Neural progenitor cell (in vitro differentiated cells): ENCODE measurements at places on chromosomes 13 and 19.

DNA sequence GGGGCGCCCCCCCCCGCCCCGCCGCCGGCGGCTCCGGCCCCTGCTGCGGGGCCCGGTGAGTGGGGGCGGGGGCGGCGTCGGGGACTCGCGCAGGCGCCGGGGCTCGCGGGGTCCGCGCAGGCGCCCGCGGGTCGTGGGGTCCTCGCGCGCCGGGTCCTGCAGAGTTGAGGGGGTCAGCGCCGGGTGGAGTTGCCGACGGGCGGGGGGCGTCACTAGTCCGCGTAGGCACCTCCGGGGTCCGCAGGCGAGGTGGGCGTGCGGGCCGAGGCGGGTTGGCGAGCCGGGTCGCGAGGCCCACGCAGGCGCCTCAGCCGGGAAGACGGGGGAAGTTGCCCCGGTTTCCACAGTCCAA lies 365 bp downstream of the PPP6R1 start:
- DNase-seq, result peak; percentile 42

GRCh38 chr19:49588365-49589122 lies 2.4 kb upstream of the PRR12 start:
- DNase-seq, result no peak

DNA sequence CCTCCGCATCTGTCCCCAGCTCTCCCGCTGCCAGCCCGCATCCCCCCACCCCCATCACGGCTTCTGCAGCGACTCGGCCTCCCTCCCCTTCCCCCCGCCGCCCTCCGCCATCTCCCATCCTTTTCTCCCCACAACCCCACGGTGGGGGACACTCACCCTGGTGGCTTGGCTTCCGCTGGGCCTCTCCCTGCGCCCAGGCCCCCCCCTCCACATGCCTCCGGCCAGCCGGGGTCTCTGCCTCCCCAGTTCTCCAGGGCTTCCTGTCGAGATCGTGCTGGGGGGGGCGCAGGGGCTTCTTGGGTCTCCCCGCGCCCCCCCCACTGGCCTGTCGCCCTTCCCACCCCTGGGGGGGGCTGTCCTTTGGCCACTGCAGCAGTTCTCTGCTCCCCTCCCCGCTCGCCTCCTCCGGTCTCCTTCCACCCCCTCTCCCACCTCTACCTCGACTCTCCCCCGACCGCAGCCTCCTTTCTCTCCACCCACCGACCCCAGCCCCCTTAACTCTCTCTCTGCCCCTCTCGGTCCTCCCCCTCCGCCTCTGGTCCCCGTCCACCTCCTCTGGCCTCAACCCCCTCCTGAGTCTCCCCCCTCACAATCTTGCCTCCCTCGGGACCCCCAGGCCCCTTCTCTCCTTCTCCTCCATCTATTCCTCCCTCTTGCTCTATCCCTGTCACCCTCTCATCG lies 17.1 kb downstream of the LRRC4B start:
- DNase-seq, result peak; percentile 34

GRCh38 chr13:37870895-37871550 lies 1.5 kb upstream of the TRPC4 start:
- peak; percentile 61 for DNase-seq

- no peak for DNase-seq
These were observed 1.1 kb upstream of the GTF3A start for GRCh38 chr13:27423333-27423732.

- DNase-seq, result no peak
These were observed 6.3 kb upstream of the ANKRD10 start for GRCh38 chr13:110921209-110921608.

GRCh38 chr19:1855828-1856255 lies 7.5 kb downstream of the KLF16 start:
- DNase-seq, result no peak

- no peak for DNase-seq
These were observed 18.9 kb upstream of the IGFL1 start for GRCh38 chr19:46210669-46211068.

GRCh38 chr19:51093510-51094345 lies 11.0 kb upstream of the KLK14 start:
- DNase-seq, result no peak

GRCh38 chr19:35738887-35739229 lies 3.4 kb downstream of the IGFLR1 start:
- DNase-seq, result no peak

DNA sequence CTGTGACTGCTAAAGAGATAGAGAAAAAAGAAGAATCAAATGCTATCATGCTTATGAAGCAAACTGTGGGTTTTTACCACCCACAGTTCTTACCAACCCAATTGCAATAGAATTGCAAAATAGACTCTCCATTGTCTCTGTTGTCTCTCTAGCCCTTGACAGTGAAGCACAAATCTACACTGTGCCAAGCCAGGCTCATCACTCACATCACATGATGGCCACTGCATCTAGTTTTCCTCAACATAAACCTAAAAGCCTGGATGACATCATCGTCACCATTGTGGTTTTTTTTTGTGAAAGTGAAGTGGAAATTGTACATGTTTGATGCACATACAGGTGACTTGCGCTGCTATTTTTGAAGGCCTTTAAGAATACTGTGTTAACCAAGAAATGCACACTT lies 56.1 kb downstream of the KL start:
- DNase-seq, result no peak

- DNase-seq, result no peak
These were observed 26.6 kb downstream of the DNAJC3 start for GRCh38 chr13:95703576-95703975.

GRCh38 chr19:31890230-31890629 lies 455.2 kb upstream of the ZNF507 start:
- DNase-seq, result peak; percentile 20

GRCh38 chr19:37929355-37929923 lies 22.4 kb downstream of the SIPA1L3 start:
- no peak for DNase-seq

DNA sequence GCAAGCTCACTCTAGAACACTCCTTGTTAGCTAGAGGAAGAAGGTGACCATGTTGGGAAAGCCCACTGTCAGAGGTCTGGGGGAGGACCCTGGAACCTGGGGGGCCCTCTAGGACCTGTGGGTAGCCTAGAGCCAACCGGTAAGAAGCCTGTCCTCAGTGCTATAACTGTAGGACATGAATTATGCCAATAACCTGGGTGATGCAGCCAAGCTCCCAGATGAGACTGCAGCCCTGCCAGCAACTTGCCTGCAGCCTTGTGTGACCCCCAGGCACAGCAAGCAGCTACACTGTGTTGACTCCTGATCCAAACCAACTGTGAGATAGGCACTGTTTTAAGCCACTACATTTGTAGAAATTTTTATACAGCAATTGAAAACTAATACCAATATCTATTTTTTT lies 122.3 kb downstream of the MIPEP start:
- DNase-seq, result no peak

GRCh38 chr13:52112591-52112990 lies 16.3 kb downstream of the NEK5 start:
- no peak for DNase-seq

DNA sequence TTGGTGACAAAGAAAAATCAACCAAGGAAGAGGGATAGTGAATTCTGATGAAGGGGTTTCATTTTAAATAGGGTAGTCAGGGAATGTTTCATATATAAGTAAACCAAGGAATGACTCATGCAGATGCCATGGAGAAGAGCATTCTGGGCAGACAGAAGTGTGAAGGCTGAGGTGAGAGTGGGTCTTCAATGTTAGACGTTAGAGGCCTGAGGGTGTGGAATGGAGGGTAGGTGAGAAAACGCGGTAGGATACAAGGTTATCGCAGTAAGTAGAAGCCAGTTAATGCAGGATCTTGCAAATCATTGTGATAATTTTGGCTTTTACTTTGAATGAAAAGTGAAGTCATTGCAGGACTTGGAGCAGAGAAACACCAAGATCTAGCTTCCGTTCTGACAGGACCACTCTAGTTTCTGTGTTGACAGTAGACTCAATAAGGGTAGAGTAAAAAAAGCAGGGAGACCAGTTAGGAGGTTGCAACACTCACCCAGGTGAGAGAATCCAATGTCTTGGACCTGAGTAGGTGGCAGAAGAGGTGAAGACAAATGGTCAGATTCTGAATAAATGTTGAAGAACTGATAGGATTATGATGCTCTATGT lies 225.2 kb upstream of the TMTC4 start:
- no peak for DNase-seq

DNA sequence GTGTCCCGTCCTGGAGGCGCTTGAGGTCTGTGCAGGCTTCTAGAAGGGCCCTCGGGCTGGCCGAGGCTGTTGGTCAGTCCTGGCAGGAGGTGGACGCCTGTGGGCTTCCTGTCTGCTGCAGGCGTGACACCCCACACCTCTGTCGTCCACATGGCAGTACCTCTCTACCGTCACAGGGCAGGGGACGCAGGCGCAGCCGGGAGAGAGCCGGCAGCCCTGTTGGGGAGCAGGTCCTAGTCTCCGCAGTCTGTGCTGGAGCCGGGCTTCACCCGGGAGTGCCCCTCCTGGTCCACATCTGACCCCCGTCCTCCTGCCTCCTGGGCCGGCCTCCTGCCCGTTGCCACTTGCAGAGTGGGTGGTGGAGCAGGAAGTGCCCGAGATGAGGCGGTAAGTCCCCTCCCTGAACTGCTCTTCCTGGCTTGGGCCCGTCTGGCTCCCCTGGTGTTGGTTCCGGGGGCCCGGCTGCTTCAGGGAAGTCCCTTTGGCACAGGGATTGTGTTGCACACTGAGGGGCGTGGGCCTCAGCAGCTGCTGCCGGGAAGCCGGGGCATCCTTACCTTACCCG lies 106.0 kb downstream of the KDM4B start:
- DNase-seq, result no peak

- DNase-seq, result no peak
These were observed 114.7 kb downstream of the RAP2A start for GRCh38 chr13:97548711-97549110.

DNA sequence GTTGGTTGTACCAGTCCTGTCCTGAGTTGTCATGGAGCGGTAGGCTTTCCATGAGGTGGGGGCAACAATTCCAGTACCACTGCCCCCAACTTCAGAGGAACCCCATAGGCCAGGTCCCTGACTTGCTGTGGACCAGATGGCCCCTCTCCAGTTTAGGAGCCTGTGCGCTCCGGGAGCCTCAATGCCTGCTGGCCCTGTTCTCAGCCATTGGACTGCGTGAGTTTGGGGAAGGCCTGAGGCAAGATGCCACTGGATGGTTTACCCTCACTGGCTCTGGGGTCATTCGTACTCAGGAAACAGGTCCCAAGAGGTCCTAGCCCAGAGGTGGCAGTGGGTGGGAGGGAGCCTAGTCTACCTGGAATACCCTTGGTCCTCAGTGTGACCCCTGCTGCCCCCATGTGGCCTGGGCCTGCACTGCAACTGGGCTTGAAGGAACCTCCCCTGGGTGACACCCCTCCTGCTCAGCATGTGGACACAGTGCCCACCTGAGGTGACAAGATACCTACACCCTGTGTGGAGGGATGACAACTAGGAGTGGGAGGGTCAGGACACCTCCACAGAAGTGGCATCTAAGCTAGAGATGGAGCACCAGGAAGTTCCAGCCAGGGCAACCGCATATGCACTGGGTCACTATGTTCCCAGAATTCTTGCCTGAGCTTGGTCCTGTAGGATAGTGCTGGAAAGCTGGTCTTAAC lies 6.0 kb upstream of the PRR19 start:
- DNase-seq, result peak; percentile 80

DNA sequence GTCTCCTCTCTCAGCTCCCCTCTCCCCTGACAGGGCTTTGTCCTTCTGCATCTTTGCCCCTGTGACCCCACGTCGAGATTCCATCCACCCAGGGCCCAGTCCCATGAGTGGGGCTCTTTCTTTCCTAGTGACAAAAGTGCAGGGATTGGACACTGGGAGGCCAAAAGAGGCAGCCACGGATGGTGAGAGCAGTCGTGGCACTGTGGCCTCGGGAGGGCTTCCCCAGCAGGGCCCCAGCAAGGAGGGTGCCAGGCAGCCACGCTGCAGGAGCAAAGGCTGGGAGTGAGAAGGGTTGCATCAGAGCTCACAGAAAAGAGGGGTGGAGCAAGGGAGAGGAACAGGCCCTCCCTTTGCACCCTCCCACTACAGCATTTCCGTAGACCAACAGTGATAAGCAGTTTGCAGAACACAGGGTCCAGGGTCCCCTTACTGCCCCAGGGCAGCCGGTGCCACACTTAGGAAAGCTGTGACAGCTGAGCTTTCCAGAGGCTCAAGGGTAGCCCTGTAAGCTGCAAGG lies 4.9 kb downstream of the ZSCAN1 start:
- peak; percentile 23 for DNase-seq

DNA sequence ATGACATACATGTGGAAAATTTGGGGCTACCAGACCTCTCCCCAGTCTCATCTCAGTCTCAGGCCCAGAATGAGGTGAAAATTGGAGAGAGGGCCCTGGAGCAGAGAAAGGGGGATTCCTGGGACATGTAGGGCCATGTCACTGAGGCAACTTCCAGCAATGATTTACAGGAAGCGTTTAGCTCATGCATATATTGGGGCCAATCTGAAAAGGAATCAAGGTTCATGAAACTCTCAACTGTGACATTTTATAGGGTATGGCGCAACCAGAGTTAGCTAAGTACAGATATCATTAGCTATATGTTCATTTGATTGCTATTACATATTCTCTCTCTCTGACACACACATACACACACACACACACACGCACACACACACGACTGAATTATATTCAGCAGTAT lies 86.3 kb downstream of the RNASEH2B start:
- DNase-seq, result no peak

GRCh38 chr13:51308781-51309180 lies 30.7 kb upstream of the SERPINE3 start:
- peak; percentile 43 for DNase-seq

DNA sequence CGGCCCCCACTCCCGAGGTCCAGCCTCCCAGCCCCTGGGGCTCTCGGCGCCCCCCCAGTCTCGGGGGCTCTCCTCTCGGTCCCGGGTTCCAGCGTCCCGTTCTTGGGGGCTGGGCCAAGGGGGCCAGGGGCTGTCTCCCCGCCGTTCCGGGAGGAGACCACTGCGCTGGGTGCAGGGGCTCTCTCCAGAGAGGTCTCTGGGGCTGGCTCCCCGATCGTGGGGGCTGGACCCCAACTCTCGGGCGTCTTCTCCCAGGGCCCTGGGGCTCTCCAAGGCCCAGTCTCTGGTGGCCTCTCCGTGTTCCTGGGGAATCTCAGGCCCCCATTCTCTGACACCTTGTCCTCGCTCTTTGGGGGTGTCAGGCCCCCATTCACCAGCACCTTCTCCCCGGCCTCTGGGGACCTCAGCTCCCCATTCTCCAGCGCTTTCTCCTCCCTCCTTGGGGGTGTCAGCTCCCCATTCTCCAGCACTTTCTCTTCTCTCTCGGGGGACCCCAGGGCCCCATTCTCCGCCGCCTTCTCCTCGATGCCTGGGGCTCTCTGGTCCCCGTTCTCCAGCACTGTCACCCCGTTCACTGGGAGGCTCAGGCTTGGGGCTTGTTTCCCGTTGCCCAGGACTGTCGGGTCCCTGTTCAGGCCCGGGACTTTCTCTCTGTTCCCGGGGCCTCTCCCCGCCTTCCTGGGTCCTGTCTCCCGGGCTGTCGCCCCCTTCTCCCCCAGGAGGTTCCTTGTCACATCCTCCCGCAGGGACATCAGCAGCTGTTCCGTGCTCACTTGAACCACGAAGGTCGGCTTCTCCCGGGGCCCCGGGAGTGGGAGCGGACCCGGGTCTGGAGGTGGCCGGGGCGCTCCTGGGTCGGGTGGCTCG lies 13.7 kb downstream of the LMTK3 start:
- DNase-seq, result no peak

- DNase-seq, result no peak
These were observed 48.0 kb downstream of the GGACT start for GRCh38 chr13:100540621-100541020.

- DNase-seq, result no peak
These were observed 92.8 kb downstream of the SHISA2 start for GRCh38 chr13:25958986-25959385.

- DNase-seq, result peak; percentile 84
These were observed 962 bp upstream of the IRS2 start for GRCh38 chr13:109787135-109787954.

- DNase-seq, result no peak
These were observed 40.4 kb downstream of the ATP11A start for GRCh38 chr13:112730157-112730671.
